ENCODE measurements at places on chromosomes 6 and 20.
A peak's percentile ranks its signal among the peaks of the same experiment; 100 is the strongest.

- DNase-seq = no peak
Observed at GRCh38 chr20:61443443-61444126, 191.5 kb downstream of the CDH4 start.

GRCh38 chr6:118985123-118985830, 50.3 kb upstream of the MCM9 start:
- DNase-seq = no peak

DNA sequence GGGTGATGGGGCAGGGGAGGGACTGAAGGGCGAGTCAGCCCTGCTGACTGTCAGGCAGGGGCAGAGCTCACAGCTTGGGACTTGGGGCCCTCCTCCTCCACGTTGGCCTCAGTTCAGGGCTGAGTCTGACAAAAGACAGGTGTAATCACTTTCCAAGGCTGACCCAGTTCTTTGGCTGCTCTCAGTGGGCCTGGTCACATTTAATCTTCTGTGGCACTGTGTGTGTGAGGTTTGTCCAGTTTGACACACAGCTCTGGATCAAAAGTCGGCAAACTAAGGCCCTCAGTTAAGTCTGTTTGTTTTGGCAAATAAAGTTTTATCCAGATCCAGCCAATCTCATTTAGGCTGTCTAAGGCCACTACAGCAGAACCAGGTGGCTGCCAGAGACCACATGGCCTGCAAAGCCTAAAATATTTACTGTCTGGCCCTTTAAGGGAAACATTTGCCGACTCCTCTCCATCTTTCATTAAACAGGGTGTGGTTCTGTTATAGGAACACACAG, 5.1 kb upstream of the MAP1LC3A start:
- DNase-seq = no peak

DNA sequence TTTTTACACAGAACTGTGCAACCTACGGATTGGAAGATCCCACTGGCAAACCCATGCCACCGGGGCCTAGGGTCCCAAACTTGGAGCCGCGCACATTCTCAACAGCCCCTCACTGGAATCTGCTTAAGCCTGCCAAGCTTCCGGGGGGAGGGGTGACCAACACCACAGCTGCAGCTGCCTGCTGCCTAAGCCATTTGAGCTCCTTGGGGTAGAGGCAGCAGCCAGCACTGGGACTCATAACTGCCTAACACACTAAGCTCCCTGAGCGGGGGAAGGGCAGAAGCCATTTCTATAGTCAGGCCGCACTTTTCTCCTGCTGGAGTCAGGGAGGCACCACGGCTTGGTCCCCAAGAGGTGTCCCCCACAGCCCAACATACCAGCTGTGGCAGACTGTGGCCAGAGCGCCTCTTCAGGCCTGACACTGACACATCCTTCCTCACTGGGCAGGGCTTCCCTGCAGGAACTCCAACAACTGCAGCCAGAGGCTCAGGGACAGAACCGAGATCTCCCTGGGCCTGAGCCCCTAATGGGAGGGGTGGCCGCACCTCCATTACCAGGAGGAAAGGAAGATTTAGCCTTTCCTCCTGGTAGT, 270.3 kb upstream of the ECI2 start:
- DNase-seq = no peak

DNA sequence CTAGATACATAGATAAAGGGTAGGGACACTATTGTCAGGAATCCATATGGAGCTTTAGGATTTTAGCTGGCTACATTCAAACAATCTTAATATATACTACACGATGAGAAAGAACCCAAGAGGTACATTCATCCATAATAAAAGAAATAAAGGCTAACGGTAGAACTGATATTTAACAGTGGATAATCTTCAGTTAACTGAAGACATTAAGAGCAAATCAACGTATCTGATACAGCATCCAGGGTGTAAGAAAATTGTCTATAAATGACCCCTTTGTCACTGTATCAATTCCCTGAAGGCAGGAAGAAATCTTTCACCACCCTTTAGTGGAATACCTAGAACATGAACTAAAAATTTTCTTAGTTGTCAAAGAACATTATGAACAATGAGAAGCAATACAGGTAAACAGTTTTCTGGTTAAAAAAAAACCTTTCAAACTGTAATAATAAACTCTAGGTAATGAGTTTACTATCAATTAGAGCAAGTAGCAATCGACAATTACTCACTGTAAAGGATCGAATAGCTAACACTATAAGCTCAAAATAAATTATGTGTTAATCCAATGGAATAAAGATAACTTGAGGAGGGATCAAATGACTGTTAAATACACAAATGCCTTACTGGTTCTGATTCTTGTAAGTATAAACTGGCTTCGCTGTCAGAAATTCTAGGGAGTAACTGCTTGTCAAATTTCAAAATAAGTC, 11.8 kb downstream of the ROMO1 start:
- DNase-seq = no peak

DNA sequence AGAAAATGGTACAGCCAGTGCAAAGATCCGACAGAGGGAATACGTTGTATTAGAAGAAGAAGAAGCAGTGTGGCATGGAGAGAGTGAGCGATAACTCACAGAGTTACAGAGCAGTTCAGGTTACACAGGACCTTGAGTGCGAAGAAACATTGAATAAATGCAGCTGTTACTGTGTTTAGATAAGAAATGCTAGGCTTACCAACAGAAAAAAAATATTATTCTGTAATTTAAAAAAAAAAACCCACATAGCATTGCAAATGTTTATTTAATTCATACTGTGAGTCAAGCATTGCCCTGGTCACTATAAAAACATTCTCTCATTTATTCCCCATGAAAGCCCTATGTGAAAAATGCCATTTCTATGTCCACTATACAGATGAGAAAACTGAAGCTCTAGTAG, 373.4 kb upstream of the EPHA7 start:
- DNase-seq = no peak

DNA sequence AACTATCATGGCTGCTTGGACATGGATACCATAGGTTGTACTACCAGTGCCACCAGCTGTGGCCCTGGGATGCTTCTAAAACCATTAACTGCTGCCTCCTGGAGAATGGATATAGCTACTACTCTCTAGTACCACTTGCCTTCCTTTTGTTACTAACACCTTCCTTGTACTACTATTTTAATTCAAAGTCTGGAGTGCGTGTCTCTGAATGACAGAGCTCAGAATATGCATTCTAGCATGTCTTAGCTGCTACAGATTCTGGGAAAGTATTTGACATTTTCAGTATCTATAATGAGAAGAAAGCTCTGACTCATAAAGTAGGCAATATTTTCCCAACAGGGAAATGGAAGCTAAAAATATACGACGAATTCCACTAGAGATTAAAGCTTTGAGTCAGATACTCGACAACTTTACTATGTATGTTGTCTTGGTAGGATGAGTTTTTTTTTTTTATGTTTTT, 112.3 kb downstream of the PFDN4 start:
- no peak for DNase-seq

- DNase-seq = no peak
Observed at GRCh38 chr6:73923905-73924485, 228.0 kb downstream of the CD109 start.

- no peak for DNase-seq
Observed at GRCh38 chr6:33704215-33705066, 7.1 kb downstream of the UQCC2 start.

DNA sequence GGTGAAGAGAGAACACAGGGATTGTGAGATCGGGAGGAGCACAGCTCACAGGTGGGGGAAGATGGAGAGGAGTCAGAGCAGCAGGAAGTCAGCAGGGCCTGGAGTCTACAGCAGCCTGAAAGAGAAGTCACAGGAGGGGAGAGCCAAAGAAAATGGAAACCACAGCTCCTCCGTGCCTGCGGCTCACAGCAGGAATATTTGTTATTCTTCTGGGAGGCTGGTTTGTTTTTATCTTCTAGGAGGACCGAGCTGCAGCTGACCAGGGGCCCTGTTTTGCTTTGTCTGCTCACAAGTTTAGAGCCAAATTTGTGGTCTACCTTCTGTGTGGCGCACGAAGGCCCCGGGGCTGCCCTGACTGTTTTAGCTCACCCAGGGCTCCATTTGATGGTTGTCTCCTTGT, 81.8 kb downstream of the CLIC5 start:
- DNase-seq = no peak

DNA sequence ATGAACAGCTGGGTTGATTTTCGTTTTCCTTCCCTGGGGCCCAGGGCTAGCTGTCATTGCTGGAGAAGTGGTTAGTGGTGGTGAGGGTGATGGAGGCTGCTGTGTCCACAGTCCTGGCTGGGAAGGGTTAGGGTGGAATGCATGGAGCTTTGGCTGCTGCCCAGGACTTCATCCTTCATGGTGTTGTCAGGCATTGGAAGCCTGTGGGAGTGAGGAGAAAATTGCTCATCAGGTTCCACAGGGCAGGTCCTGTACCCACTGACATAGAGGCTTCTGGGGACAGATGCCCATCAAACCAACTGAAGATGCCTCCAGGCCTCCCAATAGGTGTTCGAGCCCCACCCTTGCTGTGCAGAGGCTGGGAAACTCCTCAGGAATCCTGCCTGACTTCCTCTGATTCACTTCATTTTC, 262.4 kb upstream of the SUPT3H start:
- DNase-seq = no peak

DNA sequence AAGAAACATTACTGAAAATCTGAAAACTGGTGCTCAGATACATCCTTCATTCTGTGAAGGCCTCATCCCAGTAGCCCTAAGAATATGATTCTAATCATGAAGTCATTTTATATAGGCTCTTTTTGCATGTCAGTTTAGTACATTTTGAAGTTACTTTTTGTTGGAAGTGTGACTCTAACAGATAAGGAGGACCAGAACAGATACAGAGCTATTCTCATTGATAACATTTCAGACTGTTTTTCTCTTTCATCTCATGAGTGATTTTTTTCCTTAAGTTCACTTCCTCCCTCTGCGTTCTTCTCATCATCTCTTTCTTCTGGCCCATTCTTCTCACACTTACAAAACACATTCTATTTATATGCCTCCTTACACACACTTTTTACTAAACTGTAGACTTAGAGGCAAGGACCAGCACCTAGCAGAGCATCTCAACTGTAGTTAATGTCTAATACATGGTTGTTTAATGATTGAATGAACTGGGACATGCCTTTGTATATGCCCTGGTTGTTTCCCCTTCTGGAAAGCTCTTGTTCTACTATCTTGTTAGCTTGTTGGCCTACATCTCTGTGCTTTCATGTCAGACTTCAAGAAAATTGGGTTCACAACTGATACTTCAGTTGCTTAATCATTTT, 8.7 kb downstream of the CTNNBL1 start:
- no peak for DNase-seq

DNA sequence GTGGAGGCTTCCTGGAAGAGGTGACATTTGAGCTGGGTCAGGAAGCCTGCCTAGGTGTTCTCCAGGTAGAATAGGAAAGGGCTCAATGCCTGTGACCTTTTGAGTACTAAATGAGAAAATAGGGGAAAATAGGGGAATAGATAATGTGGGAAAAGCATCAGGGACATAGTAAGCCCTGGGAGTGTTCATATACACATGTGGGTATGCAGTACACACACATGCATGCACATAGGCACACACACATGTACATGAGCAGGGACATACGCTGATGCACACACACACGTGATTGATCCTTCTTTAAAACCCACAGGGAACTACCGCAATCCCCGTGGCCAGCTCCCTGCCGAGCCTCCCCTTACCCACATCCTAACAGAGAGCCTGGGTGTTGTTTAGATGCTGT, 351.7 kb downstream of the CDH4 start:
- no peak for DNase-seq

GRCh38 chr20:57883761-57884160, 173.9 kb upstream of the PMEPA1 start:
- no peak for DNase-seq

DNA sequence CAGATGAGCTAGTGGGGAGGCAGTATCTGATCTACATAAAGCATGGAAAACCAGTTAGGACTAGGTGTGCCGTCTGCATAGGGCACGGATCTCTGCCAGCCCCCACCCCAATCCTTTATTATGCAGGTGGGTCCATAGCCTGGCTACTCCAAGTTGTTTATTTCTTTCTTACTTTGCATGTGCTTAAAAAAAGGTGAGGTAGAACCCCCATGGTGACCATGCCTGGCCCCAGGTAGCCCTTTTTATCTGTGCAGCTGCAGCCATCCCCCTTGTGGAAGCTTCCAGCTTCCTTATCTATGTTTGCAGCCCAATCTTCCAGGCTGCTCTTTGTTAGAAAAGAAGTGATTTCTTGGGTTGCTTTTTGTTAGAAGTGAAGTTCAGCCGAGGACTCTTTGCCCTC, 9.0 kb upstream of the TREM2 start:
- no peak for DNase-seq

GRCh38 chr20:38640521-38640920, 38.9 kb downstream of the ARHGAP40 start:
- DNase-seq = no peak

DNA sequence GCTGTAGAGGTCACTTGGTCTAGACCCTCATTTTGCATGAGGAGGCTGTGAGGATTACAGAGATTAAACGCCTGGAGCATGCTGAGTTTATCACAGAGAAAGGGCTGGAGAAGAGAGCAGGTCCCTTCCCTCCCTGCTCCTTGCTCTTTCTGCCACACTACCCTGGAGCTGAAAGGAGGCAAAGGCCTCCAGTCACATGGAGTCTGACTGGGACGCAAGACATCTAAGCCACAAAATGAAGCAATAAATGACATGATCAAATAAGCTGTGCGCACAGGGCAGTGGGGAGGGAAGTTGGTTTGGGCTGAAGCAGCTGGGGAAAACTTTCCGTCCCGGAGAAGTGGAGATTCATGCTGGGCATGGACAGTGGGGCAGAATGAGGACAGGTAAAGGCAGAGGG, 33.3 kb downstream of the ATXN1 start:
- no peak for DNase-seq

- no peak for DNase-seq
Observed at GRCh38 chr6:161439093-161439492, 165.2 kb upstream of the AGPAT4 start.

DNA sequence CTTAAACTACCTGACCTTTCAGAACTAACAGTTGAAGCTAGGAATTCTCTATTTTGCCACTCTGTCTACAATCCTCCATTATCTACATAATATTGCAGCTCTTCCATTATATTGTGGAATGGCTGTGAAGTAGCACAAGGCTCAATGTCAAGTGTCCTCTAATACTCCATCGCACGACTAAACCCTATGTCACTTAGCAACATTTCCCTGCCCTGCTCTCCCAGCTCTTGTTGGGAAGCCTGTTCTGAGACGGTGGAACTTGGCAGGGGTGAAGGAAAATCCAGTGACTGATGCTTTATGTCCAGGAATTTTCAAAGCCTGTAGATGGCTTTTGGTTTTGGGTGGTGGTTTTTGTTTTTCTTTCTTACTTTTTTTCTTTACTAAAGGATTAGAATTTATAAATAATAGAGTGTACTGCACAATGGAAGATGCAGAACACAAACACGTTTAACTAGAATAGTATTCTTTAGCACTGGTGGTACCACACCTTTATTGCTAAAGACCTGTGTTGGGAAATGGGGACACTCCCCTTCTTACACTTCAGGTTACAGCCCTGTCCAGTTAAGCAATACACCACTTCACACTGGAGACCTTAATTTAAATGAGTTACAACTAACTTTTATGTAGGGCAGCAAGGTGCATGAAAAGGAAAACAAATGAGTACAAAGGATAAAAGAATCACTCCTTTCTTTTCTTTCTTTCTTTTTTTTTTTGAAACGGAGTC, 20.7 kb upstream of the AMD1 start:
- DNase-seq = no peak

- DNase-seq = peak; percentile 74
Observed at GRCh38 chr20:60210779-60211617, 252.8 kb downstream of the CDH26 start.
